Tongue (tissue), 3 donors: ENCODE measurements at places on chromosomes 1 and 21.

DNA sequence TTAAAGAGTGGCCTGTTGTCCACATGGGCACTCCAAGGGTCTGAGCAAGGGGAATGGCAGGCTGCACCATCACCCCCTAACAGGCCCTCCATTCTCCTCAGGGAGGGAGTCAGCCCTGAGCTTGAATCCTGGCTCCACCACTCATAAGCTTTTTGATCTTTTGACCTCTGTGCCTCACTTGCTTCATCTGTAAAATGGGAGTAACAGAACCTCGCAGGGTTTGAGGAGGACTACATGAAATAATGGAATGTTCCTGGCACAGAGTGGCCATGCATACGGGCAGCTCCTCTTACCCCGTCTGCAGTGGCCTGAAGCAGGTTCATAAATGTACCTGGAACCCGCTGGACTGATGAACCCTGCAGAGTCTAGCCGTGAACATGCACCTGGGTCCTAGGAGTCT lies 2.1 kb upstream of the XKR8 start:
- DNase-seq, result no peak

GRCh38 chr1:169809370-169810095 lies 14.8 kb upstream of the METTL18 start:
- peak; percentile 65 for DNase-seq

DNA sequence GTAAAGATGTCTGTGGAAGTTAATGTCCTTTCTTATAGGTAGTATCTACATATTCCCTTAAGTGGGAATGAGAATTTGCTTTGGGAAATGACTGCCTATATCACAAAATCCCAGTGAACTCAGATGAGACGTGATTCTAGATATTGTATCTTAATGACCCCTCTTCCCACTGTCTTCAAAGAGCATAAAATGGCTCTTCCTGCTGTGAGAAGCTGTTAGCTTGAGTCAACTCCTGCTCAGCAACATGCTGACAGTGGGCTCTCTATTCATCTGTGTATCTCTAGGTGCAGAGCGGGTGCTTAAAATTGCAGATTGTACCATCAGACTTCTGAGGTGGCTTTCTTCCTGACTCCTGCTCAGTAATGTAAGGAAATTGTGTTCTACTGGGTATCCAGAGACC lies 100.6 kb downstream of the SPAG17 start:
- no peak for DNase-seq

DNA sequence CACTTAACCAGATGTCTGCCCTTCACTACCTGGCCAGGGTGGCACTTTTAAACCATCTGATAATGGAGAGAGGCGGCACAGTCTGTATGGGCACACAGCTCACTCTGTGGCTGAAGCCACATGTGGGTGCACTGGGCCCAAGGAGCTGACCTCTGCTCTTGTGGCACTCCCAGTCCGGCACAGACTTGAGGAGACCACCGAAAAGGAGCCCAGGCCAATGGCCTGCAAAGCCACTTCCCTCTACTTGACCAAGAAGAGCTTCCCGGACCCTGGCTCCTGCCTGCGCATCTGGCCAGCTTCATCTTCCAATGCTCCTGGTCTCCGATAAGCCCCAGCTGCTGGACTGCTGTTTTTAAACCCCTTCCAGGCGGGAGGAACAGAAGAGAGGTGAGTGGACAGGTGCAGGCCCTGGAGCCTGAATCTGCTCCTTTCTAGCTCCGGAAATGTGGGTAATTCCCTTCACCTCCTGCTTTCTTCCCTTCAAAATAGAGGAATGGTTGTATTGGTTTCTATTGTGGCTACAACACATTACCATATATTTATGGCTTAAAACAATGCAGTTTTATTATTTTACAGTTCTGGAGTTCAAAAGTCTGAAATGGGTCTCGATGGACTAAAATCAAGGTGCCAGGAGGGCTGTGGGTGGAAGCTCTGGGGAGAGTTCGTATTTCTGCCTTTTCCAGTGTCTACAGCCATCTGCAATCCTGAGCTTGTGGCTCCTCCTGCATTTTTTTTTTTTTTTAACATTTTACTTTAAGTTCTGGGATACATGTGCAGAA lies 11.6 kb downstream of the GNG4 start:
- no peak for DNase-seq

DNA sequence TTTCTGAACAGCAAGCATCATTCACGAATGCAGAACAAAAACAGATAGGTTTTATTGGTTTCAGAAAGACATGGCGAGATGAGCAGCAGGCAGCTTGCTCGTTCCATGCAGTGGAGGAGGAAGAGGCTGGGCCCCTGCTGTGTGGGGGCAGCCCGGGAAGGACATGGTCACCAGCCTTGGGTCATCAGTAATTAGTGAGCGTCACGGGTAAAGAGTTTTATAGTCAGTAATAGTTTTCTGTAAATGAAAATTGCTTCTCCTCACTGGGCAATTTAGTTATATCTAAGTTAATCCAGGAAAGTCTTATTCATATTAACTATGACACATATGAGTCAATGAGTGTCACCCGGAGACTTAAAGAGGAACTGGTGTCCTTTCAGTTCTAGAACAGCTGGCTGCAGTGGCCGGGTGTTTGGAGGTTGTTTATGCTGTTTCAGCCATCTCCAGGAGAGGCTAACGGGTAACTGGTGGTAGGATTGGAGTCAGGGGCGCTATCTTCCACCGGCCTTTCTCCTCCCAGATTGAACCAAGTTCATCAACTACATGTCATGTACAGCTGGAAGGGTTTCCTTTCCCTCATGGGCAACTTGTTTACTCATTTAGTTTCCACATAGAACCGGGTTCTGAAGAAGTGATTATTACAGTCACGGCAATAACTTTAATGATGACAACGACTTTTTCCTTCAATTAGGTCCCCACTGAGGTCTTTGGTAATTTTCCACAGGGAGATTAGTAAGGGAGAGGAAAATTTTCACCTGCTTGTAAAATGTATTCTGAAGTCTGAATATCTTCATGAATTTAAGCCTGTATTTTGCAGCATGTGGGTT lies 34.6 kb upstream of the SLC45A1 start:
- DNase-seq, result no peak

DNA sequence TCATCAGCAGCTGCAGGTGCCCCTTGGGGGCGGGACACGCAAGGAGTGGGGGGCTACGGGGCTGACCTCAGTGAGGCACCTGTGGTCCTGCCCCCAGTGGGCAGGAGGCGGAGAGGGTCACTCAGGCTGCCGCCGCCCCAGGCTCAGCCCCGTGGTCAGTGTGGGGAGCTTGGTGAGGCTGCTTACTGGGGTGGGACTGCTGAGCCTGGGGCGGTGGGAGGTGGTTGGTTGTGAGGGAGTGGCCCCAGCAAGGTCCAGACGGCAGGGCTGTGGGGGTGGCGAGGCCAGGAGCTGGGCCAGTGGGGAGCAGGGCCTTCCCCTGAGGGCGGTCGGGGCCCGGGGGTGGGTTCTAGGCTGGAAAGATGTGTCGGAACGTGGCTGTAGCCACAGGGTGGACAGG lies 14.3 kb downstream of the PFKL start:
- DNase-seq, result no peak

DNA sequence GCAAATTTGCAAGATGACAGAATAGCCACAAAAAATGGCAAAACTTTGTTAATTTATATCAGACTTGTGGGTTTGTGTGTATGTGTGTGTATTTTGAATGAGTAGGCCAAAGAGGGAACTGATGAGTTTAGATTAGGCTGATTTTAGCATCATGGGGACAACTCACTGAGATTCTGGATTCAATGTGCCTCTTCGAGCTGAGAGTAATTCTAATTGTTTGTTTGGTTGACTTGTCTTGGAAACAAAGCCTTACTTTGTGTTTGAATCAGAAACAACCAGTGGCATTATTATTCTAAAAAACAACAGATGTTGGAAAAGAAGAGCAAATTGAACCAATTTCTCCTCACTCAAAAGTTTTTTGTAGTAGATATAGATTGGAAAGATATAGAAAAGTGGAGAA lies 40.5 kb upstream of the C21orf91 start:
- no peak for DNase-seq

GRCh38 chr1:148264374-148265276 lies 112.5 kb upstream of the NBPF11 start:
- DNase-seq, result peak; percentile 63

GRCh38 chr1:246591047-246591446 lies 24.8 kb downstream of the CNST start:
- no peak for DNase-seq

DNA sequence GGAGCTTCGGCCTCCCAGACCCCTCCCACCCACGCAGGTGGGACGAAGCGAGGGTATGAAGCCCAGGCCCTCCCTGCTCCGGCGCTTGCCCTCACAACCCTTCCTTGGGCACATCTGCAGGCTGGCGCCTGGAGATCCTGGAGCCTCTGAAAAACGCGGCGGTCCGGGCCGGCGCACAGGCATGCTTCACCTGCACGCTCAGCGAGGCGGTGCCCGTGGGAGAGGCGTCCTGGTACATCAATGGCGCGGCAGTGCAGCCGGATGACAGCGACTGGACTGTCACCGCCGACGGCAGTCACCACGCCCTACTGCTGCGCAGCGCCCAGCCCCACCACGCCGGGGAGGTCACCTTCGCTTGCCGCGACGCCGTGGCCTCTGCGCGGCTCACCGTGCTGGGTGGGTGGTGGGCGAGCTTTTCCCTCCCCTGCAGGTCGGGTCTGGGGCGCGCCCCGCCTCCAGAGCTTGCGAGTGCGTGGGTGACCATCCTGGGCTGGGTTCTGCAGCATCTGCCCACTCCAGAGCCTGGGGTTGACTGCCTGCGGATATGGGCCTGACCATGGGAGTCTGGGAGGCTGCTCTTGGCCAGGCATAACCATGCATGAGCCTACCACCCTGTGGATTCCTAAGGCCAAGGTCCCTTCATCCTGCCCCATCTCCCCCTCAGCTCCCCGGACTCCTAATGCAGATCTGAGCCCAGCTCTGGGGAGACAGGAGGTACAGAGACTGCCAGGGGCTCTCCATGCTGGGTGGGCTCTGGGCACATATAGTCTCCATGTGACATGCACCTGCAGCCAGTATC lies 89.8 kb downstream of the TRIM11 start:
- no peak for DNase-seq
